ENCODE measurements at places on chromosomes 1 and 21.

DNA sequence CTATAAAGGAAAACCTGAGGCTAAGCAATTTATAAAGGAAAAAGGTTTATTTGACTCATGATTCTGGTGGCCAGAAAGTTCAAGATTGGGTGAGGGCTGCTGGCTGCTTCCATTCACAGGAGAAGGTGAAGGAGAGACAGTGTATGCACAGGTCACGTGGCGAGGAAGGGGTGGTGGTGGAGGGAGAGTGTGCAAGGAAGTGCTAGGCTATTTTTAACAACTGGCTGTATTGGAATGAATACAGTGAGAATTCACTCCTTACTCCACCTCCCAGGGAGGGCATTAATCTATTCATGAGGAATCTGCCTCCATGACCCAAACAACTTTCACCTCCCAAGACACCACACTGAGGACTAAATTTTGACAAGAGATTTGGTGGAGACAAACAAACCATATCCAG is 51.0 kb downstream of the SYDE2 start:
- DNase-seq = no peak

DNA sequence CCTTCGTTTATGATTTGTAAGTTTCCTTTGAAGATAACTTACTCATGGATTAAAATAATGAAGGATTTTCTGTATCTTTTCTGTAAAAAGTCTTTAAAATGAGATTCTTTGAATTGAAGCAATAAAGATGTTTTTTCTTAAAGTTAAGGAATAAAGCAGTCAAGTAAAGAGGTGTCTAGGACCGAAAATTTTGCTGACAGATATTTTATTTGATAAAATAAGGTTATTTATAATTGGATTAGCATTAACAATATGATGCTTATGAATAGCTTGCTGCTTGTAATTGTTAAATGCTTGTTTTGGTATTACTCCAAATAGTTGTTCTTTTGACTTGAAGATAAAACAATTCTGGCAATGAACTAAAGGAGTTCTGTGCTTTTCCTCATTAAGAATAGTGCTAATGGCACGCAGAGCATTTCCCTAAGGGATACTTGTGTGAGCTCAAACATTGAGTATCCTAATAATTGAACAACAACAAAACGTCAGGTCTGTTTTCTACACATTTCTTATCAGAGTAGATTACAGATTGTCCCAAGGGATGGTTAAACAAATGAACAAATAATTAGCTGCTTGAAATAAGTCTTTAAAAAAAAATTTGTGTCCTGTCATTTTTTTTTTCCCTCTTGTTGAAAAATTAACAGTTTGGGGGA is 16.6 kb downstream of the TSNAX start:
- DNase-seq = no peak

DNA sequence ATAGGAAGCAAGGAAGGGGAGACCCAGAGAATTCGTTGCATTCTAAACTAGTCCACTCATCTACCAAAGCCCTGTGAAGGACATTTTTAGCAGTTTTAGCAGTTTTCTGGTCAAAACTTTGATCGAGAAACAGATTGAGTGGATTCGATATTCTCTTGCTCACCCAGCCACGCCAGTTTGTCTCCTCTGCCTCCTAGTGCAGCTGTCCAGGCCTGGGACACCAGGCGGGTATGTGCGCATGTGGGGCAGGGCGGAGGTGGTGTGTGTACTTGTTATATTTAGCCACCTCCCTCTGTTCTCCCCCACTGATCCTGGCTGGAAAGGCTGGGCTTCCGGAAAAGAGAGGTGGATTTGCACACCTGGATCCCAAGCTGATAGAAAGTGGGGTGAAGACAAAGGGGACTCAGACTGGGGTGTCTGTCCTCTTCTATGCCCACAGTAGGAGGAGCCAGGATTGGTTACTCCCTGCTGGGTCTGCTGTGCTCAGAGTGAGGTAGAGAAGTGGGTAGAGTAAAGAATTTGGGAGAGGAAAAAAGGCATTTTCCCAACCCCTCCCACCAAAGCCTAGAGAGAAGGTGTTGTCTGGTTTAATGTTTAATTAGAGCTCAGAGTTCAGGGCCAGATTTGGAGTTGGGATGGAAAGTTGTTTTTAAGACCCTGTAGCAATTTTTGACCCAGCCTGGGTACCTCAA is 3.8 kb downstream of the LMNA start:
- DNase-seq = no peak

DNA sequence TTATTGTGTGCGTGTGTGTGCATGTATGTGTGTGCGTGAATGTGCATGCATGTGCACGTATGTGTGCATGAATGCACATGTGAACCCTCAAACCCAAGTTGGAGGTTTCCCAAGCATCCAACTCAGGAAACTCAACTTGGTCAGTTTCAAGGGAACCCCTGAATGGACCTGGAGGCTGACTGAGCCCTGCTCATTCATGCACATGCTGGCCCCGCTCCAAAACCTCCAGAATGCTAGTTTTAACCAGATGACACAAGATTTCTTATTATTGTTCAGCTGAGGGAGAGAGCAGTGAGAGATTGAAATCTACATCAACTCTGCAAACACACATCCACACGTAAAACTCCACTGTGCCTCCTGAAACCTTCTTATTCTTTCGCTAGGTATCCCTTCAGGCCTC is 104.4 kb downstream of the OMA1 start:
- peak; percentile 79 for DNase-seq

- no peak for DNase-seq
Observed at GRCh38 chr1:65090406-65090805, 57.6 kb upstream of the AK4 start.

GRCh38 chr1:42214447-42214871 is 49.9 kb upstream of the GUCA2A start:
- DNase-seq = no peak

- DNase-seq = no peak
Observed at GRCh38 chr1:101820071-101820470, 176.7 kb downstream of the OLFM3 start.

- no peak for DNase-seq
Observed at GRCh38 chr1:6987940-6988339, 202.7 kb downstream of the CAMTA1 start.

Measured in NCI-H2171 (cell line).